ENCODE measurements at places on chromosomes 16 and 17. TPM values are rescaled to one million over a fixed set of nuclear protein-coding genes. Genes with fewer than 3 reads are reported as not detected.

The TBC1D3B gene
- 0.73 TPM for total RNA-seq

The KRTAP1-5 gene
- not detected for total RNA-seq

The DOC2B gene
- total RNA-seq = not detected

The ATAD5 gene
- 5.1 TPM for total RNA-seq

The NPIPA7 gene
- 2.5 TPM for total RNA-seq

The GNAO1 gene
- total RNA-seq = 0.36 TPM

The FBXO39 gene
- total RNA-seq = 0.36 TPM

The ENGASE gene
- 8.3 TPM for total RNA-seq

The KCNJ18 gene
- total RNA-seq = not detected

The PERCC1 gene
- total RNA-seq = not detected

The TBC1D28 gene
- total RNA-seq = not detected

The NPB gene
- 1.0 TPM for total RNA-seq

The TMEM100 gene
- not detected for total RNA-seq

The CCL4 gene
- not detected for total RNA-seq

The SLFN13 gene
- 0.73 TPM for total RNA-seq

The PRR11 gene
- total RNA-seq = 25.3 TPM

The MYH13 gene
- total RNA-seq = not detected

The SPIRE2 gene
- 10.3 TPM for total RNA-seq

The TMEM235 gene
- total RNA-seq = not detected

The PYDC1 gene
- total RNA-seq = not detected

The TPSG1 gene
- total RNA-seq = not detected

The SNX11 gene
- 12.4 TPM for total RNA-seq

The TMC7 gene
- 0.69 TPM for total RNA-seq

The GDPD3 gene
- total RNA-seq = not detected

The ABCC6 gene
- total RNA-seq = under 0.01 TPM

The SPAG5 gene
- 72.9 TPM for total RNA-seq

The SRSF1 gene
- total RNA-seq = 309 TPM

The SLC25A10 gene
- total RNA-seq = 12.7 TPM

The OR3A3 gene
- not detected for total RNA-seq

The ZNF624 gene
- 8.4 TPM for total RNA-seq

The SLC16A11 gene
- total RNA-seq = not detected

The EPX gene
- not detected for total RNA-seq

The HASPIN gene
- total RNA-seq = 17.9 TPM

The TM4SF5 gene
- not detected for total RNA-seq

The KRT25 gene
- not detected for total RNA-seq

The CYLD gene
- 37.5 TPM for total RNA-seq

The MT1B gene
- total RNA-seq = not detected

The SOCS7 gene
- 19.6 TPM for total RNA-seq

The PRMT7 gene
- 95.3 TPM for total RNA-seq

The HOXB7 gene
- total RNA-seq = not detected

The NQO1 gene
- total RNA-seq = 1,771 TPM

The KRTAP9-8 gene
- total RNA-seq = not detected

The ABCA6 gene
- 0.33 TPM for total RNA-seq

The PRAC2 gene
- not detected for total RNA-seq

The DNAJC7 gene
- 52.7 TPM for total RNA-seq

The ORC6 gene
- total RNA-seq = 35.0 TPM

The CFAP119 gene
- total RNA-seq = 2.1 TPM

The DDX5 gene
- 297 TPM for total RNA-seq

The CACNA1H gene
- total RNA-seq = under 0.01 TPM

The RHBDF1 gene
- total RNA-seq = 31.3 TPM

The CHAD gene
- not detected for total RNA-seq
